ENCODE measurements at places on chromosomes 1 and 21. TPM values are rescaled to one million over a fixed set of nuclear protein-coding genes. Genes with fewer than 3 reads are reported as not detected.

DNA sequence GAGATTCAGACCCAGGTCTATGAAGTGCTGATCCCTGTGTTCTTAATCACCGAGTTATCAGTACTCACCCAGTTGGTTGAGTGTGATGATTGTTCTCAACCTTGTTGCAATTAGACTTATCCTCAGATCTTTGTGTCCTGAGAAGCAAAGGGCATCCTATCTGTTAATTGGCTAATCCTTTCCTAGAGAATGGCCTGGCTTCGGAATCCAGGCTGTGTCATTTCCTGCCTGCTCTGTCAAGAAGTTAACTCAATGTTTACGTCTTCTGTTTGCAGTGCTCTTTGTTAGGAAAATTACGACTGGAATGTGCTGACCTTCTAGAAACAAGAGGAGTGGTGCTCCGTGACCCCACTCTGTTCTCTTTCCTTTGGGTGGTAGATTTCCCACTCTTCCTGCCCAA lies 14.7 kb downstream of the GAS5 start:
- no peak for DNase-seq

- DNase-seq: peak; percentile 12
These were observed 25.0 kb downstream of the CD244 start for GRCh38 chr1:160837558-160838205.

DNA sequence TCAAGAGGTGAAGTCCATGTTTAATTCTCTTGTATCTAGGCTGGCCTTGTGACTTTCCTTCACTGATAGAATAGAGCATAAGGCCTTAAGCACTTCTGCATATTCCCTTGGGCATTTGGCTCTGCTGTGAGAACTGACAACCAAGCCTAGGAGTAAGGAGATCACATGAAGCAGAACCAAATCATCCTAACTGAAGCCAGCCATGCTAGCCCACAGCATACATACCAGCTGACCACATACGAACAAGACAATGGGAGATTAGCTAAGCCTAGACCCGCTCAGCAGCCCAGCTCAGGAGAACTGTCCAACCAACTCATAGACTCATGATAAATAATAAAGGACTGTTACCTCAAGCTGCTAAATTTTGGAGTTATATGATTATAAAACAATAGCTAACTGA lies 114.6 kb upstream of the NEK7 start:
- DNase-seq: no peak

GRCh38 chr1:175512637-175513412 lies 230.6 kb downstream of the TNR start:
- no peak for DNase-seq

DNA sequence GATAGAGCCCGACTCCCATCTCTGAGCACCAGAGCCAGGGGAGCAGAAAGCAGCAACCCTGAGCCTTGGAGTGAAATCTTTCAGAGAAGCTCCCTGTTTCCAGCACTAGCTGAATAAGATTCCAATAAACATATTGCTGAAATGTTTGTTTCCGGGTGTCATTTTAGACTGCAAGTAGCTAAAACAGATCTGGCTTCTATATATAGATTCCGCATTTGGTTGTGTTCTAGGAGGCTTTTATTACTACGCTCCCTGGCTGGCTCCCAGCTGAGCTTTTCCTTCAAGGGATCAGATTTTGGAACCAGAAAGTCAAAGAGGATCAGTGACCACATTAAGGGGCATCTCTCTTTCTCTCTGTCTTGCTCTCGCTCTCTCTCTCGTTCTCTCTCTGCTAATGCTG lies 88.2 kb downstream of the PAPPA2 start:
- DNase-seq: no peak

DNA sequence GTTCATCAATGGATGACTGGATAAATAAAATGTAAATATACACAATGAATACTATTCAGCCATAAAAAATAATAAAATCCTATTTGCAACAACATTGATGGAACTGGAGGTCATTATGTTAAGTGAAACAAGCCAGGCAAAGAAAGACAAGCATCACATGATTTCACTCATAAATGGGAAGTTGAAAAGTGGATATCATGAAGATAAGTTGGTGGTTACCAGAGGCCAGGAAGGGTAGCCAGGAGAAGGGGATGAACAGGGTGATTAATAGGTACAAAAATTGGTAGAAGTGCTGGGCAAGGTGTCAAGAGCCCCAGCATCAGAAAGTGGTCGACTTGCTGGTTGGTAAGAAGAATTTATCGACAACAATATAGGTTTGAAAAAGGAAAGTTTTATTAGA lies 1.3 kb upstream of the PARK7 start:
- no peak for DNase-seq

The VPS72 gene
- total RNA-seq: 68.9 TPM

The FCGR3A gene
- 0.17 TPM for total RNA-seq

The NGF gene
- not detected for total RNA-seq
